ENCODE measurements at places on chromosomes 13 and 19.

- ATAC-seq, result no peak
These were observed 25.0 kb downstream of the LAMP1 start for GRCh38 chr13:113322043-113322461.

GRCh38 chr13:49629947-49630346 lies 1.6 kb downstream of the ARL11 start:
- ATAC-seq, result no peak

- no peak for ATAC-seq
These were observed 28.4 kb downstream of the SOX1 start for GRCh38 chr13:112095354-112095753.

DNA sequence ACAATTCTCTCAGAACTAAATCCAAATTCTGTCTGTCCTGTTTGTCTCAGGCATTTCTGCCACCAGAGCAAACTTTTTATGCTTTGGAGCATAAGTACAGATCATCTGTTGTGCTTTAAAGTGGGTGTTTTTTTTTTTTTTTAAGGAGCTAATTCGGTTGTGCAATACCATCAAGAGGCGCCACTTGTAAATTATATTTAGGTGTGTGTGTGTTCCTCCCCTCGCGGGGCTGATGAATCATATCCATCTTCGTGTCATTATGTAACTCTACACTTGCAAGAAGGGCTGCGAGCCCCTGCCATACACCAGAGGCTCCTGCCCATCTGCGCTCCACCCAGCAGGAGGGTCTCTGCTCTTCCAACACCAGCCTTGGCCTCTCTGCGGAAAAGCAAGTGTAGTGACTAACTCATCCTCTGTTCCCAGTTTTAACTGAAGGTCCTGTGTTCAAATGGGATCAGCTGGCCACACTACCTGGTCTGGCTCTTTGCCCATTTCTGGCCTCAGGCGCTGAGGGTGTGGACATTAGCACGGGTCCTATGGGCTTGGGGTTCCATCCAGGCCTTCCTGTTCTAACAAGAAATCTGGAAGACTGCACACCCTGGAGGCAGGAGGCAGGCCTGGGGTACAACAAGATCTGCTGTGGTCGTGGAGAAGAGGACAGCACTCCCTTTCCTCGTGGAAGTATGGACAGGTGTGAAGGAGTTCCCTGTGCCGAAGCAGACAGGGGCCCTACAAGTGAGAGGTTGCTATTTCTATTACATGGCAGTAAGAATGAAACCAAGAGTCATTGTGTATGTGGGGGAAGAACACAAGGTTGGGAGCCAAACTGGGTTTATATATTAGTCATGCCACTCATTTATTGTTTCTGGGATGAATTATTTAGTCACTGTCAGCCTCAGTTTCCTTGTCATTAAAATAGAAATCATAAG lies 96.1 kb upstream of the MBNL2 start:
- peak; percentile 76 for ATAC-seq

DNA sequence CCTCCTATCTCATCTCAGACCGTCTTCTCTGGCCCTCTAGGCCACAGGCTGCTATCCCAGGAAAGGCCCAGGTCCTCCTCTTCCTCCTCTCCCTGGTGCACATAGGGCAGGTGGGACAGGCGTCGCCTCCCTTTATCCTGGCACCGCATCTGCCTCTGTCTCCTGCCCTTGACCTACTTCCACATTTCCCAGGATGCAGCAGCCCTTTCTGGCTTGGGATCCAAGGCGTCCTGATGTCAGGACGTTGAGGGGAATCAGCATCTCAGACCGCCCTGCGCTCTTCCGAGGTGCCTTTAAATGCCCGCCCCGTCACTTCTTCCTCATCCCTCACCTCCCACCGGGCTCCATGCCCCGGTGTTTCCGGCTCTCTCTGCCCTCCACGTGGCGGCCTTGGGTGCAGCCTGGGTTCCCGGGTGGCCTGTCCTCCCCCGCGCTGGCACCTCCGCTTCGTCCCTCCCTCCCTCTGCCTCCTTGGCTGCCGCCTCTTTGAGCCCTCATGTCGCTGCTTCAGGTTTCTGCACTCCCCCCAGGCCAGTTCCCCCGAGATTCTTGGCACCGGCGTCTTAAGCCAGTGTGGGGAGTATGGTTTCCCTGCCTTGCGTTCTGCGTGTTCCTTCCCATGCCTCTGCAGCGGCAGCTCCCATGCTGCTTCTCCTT lies 66.3 kb downstream of the KDM4B start:
- no peak for ATAC-seq

DNA sequence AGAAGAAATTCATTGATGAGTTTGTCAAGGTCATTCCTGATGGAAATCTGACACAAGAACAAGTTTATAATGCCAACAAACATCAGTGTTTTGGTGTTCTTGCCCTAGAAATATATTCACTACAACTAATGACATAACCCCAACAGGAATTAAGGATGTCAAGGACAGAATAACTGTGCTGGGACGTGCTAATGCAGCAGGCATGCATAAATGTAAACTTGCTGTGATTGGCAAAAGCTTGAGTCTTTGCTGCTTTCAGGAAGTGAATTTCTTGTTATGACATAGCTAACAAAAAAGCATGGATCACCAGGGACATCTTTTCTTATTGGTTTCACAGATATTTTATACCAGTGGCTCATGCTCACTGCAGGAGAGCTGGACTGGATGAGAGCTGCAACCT lies 144.6 kb downstream of the KCTD12 start:
- ATAC-seq, result no peak

DNA sequence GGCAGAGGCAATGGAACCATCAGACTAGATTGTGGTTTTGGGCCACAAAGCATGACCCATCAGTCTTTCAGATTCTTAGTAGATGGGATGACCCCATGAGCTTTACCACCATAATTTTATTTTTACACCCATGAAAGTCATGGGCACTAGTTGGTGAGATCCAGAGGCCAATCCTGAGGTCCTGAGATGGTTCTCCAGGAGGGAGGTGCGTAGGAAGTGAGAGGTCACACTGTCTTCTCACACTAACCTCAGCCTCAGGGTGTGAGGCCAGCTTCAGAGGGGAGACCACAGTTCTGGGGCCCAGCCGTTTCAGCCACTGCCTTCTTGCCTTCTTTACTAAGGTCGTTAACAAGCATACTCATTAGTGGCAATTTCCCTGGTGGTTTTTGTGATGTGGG lies 106.4 kb downstream of the AKAP11 start:
- no peak for ATAC-seq

Measured in esophagus mucosa (tissue), 1 donor.